ENCODE measurements at places on chromosomes 4 and X.

- no peak for DNase-seq
Observed at GRCh38 chr4:105215609-105216313, 69.1 kb downstream of the TET2 start.

DNA sequence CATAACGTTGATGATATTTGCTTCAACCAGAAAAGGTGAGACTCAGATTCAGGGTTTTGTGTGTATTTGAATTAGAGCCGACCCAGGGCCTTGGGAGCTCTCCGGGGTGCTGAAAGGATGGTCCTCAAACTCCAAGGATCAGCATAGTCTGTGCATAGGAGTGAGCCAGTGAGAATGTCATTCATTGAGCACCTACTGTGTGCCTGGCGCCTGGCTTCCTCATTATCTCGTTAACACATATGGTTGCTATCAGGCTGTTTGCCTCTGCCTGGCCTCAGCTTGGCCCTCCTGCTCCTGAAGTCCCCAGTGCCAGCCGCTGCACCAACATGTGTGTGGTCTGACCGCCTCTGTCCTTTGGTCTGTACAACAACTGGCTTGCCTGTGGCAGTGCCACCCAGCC lies 25.1 kb upstream of the JAKMIP1 start:
- DNase-seq: no peak

GRCh38 chrX:48601741-48602394 lies 4.6 kb downstream of the WDR13 start:
- DNase-seq: no peak

GRCh38 chrX:120790118-120790517 lies 85.5 kb downstream of the CT47B1 start:
- DNase-seq: peak; percentile 61

- peak; percentile 75 for DNase-seq
Observed at GRCh38 chr4:76738086-76738931, 159.6 kb downstream of the SOWAHB start.

DNA sequence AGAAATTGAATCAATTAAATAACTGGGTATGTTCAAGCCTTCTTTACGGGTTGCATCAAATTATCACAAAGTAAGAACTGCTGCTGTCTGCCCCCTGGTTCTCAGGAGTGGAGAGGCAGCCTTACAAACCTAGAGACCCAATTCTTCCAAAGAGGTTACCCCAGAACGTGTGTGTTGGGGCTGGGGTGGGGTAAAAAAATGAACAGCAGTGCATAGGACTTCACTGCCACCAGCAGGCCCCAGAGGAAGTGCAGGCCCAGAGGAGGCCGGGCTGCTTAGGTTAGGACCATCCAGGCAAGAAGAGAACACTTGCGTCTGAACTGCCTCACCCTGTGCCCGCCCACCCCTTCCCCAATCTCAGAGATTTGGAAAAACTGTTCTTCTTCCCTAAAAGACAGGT lies 1.5 kb upstream of the NWD2 start:
- no peak for DNase-seq

DNA sequence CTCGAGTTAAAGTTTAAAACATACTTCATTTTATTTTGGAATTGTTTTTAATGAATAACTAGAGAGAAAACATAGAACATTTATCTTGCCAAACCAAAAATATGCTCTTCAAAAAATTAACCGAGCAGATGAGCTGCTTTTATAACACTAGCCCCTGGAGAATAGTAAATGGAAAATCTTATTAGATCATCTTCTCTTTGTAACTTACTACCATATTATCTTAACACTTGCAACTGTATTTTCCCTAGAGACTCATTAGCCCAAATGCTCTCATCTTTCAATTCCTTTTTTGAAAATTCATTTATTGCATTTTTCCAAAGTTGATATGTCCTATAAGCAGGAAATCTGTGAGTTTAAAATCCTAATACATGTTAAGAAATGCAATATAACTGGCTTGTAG lies 143.3 kb downstream of the CAMK2D start:
- no peak for DNase-seq

GRCh38 chrX:3286196-3286945 lies 60.1 kb downstream of the MXRA5 start:
- DNase-seq: no peak

GRCh38 chr4:148965080-148965479 lies 522.9 kb upstream of the NR3C2 start:
- DNase-seq: no peak

DNA sequence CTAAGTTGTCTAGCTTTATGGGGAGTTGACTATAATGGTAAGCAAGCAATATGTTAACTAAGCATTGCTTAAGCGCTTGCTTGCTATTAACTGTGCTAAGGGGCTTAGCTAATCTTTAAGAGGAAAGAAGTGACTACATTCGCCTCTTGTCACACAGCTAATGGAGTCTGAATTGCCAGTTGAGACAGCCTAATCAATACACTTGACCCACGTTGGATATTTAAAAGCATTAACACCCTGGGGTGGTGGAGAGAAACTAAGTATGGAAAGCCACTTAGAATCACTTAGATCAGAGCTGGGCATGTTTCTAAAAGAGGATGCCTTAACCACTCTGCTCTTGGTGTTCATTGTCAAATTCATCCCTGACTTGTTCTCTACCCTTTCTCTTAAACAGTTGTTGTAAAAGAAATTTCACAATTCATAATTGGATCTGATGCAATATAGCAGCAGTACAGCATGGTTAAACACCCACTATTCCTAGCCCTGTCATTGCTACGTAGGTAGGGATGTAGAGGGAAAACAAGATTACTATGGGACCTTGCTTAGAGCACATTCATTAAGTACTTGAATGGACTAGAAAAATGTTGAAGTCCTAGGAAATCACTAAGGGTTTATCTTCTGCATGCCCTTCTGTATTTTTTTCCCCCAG lies 3.5 kb downstream of the ZAR1 start:
- DNase-seq: no peak
